Amniotic stem cell (primary cell): ENCODE measurements at places on chromosomes 12 and 14.

DNA sequence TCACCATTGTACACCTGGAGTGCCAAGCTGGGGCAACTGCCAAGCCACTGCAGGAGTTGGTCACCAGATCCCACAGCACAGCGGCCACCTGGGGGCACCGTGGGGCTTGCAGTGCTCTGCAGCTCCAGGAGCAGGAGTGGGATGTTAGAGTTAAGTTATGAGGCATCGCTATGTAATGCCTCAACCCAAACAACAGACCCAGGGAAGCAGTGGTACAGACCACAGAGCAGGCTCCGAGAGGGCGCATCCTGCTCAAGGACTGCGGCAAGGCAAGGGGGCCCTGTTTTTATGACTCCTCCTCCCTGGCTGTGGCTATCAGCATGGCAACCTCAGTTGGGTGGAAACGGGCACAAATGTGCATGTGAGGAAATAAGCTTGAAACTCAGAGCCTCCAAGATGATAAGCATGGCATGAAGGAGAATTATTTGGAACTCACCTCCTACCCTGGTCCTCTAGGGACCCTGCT lies 63.1 kb downstream of the ARL6IP4 start:
- DNase-seq: peak; percentile 94

GRCh38 chr12:80230068-80230467 lies 130.7 kb downstream of the OTOGL start:
- DNase-seq: no peak

GRCh38 chr14:22097586-22098292 lies 424.1 kb upstream of the OR4E1 start:
- DNase-seq: no peak

DNA sequence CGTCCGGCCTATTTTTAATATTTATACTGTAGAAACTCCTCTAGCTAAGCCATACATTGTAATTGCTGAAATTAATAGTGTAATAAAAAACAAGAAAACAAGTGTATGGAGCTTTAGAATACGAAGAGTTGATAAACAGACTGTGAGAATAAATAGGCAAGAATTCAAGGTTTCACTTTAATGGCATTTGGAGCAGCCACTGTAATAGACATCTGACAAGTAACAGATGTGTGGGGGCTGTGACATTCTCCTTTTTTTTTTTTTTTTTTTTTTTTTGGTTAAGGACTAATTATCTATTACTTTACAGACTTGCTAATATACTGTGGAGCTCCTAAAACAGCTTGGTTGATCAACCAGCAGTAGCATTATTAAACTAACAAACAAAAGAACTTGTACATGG lies 42.1 kb upstream of the CFAP54 start:
- DNase-seq: no peak

DNA sequence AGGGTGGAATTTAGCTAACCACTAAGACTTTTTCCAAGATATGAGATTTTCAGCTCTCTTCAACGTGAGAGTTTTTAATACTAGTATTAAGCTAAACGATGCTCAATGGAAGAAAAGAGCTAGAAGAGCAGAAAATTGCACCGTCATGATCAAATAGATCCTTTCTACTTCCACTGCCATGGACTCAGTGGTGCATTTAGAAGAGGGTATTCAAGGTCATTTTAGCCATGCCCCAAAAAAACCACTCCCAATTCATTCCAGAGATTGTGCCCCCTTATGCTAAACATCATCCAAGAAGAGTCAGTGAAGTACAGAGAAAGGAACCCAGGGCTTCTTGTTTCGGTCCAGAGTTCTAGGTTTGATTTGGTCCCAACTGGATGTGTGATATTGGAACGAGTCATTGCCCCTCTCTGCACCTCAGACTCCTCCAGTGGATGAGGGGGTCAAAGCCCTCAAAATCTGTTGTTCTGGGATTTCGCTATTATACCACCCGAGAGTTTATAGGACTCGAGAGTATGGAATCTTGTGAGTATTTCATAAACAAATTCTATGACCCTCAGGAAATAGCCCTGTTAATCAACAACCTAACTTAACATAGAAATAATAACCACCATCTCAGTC lies 55.2 kb downstream of the DAD1 start:
- DNase-seq: no peak

GRCh38 chr14:41830714-41831406 lies 224.2 kb downstream of the LRFN5 start:
- DNase-seq: no peak

DNA sequence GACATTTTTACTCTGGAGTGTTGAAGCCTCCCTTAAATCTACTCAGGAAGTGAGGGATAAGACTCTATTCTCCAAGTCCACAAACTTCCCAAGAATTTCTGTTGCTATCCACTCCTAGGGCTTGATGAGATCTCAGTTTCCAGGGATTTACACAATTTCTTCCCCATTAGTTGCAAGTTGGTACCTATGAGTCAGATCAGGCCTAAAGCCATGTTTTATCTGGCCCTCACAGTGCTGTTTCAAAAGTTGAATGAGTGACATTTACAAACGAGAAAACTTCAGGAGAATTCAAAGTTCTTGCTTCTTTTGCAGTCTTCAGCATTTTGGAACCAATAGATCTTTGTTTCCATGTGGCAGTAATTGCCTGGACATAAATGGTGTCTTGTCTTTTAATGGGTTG lies 156.4 kb upstream of the SYT10 start:
- DNase-seq: no peak

- no peak for DNase-seq
These were observed 45.3 kb upstream of the LRIG3 start for GRCh38 chr12:58965568-58965967.

GRCh38 chr14:93939304-93940229 lies 12.4 kb downstream of the FAM181A start:
- peak; percentile 50 for DNase-seq
